Osteoblast (primary cell): ENCODE measurements at places on chromosomes 12 and 14. TPM values are rescaled to one million over a fixed set of nuclear protein-coding genes. Genes with fewer than 3 reads are reported as not detected.

The CLEC6A gene
- total RNA-seq, result not detected in 2 replicates

The TBX3 gene
- total RNA-seq, result 11.9 and 14.1 TPM in 2 replicates

GRCh38 chr12:49092086-49092815 lies 2.4 kb downstream of the DHH start:
- H3K4me3 ChIP-seq, result peak overlapping the region; percentile 55
- H3K27me3 ChIP-seq, result peaks cover 53% of the 10 kb centered on the region
- DNase-seq, result peak; percentile 95
- H3K27ac ChIP-seq, result no peak overlapping the region
- H3K4me1 ChIP-seq, result peaks cover 11% of the 10 kb centered on the region

DNA sequence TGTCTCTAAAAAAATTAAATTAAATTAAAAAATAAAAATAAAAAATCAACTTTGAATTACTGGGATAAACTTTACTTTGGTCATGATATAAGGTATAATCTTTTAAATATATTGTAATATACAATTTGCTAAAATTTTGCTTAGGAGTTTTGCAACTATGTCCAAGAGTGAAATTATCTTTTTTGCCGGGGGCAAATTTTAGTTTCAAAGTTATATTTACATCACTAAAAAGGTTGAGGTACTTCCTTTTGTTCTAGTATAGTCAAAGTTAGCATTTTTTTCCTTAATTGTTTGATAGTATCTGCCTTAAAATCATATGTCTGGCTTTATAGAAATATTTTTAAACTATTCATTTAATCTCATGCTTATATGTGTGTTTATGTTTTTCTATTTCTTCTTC lies 17.6 kb upstream of the OR10AD1 start:
- H3K4me1 ChIP-seq, result no peaks in the 10 kb centered on the region
- DNase-seq, result no peak
- no peak overlapping the region for H3K4me3 ChIP-seq
- H3K27me3 ChIP-seq, result no peaks in the 10 kb centered on the region
- H3K36me3 ChIP-seq, result no peaks in the 10 kb centered on the region

GRCh38 chr12:94659346-94659930 lies 9.1 kb upstream of the TMCC3 start:
- no peak overlapping the region for H3K27ac ChIP-seq
- H3K4me3 ChIP-seq, result no peak overlapping the region
- DNase-seq, result no peak
- no peaks in the 10 kb centered on the region for H3K4me1 ChIP-seq

DNA sequence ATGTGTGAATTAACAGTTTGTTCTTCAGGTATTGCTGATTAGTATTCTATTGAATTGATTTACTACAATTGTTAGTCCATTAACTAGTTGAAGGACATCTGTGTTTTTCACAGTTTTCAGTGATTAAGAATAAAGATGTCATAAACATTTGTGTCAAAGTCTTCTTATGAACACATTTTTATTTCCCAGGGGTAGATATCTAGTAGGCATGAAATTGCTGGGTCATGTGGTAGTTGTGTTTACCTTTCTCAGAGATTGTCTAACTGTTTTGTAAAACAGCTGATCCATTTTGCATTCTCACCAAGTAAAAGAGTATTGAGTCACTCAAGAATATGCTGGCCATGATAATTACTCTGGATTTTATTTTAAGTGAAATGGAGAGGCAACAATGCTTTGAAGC lies 1145.3 kb downstream of the FSCB start:
- no peaks in the 10 kb centered on the region for H3K4me1 ChIP-seq
- no peak overlapping the region for H3K27ac ChIP-seq
- H3K4me3 ChIP-seq, result no peak overlapping the region
- peak; percentile 77 for DNase-seq
